ENCODE measurements at places on chromosomes 4 and X. TPM values are rescaled to one million over a fixed set of nuclear protein-coding genes. Genes with fewer than 3 reads are reported as not detected.

The PUDP gene
- 13.2 TPM for total RNA-seq

The SPRY1 gene
- 58.1 TPM for total RNA-seq

The GAB1 gene
- total RNA-seq = 1.5 TPM

The PNMA5 gene
- total RNA-seq = 0.16 TPM

The CT45A1 gene
- total RNA-seq = not detected

The GASK1B gene
- not detected for total RNA-seq

The CT45A3 gene
- not detected for total RNA-seq

The XK gene
- total RNA-seq = not detected

The EFHC2 gene
- 0.79 TPM for total RNA-seq

The MAOA gene
- 6.3 TPM for total RNA-seq

The MAGEA4 gene
- total RNA-seq = not detected

The ZNF141 gene
- total RNA-seq = 31.6 TPM

DNA sequence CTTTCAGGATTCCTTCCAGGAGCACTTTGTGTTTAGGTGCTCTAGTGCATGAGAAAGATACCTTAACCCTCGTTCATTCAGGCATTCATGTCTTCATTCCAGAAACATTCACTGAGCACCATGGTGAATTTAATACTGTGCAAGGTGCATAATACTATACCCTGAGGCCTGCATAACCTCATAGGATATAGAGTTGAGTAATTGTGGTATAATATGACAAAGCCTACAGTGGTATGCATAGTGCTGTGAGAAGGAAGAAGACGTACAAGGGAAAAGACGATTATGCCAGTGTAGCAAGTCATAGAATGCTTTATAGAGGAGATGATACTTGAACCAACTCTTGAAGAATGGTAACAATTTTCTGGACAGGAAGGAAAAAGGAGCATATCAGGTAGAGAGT lies 34.3 kb downstream of the MTM1 start:
- H3K4me3 ChIP-seq = no peak overlapping the region
- H3K4me1 ChIP-seq = no peaks in the 10 kb centered on the region
- peak overlapping the region; percentile 62 for H3K27ac ChIP-seq

DNA sequence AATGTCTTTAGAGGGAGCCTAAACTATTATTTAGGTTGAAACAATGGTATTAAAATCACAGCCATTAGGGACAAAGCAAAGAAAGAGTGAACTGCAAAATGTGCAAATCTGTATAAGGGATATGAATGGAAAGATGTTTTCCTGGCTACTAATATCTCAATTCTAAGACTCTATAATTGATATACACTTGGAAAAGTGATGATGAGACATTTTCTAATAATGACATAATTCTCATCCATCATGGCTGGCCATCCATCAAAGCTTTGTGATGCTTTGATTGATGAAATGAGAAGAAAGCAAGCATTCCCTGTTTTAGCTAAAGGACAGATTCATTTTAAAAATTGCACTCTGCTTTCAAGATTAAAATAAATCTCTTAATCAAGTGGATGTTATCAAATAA lies 965.5 kb upstream of the IGFBP7 start:
- H3K4me3 ChIP-seq = no peak overlapping the region
- DNase-seq = no peak
- H3K27ac ChIP-seq = no peak overlapping the region
- no peaks in the 10 kb centered on the region for H3K27me3 ChIP-seq
- H3K4me1 ChIP-seq = no peaks in the 10 kb centered on the region
- no peaks in the 10 kb centered on the region for H3K36me3 ChIP-seq

GRCh38 chr4:70518716-70519115 lies 347 bp downstream of the AMTN start:
- H3K4me3 ChIP-seq = no peak overlapping the region
- H3K4me1 ChIP-seq = no peaks in the 10 kb centered on the region
- H3K27ac ChIP-seq = no peak overlapping the region
- DNase-seq = no peak
- H3K27me3 ChIP-seq = no peaks in the 10 kb centered on the region

- H3K36me3 ChIP-seq = no peaks in the 10 kb centered on the region
- no peaks in the 10 kb centered on the region for H3K27me3 ChIP-seq
- no peaks in the 10 kb centered on the region for H3K4me1 ChIP-seq
- DNase-seq = no peak
- H3K27ac ChIP-seq = no peak overlapping the region
Observed at GRCh38 chrX:420496-421223, 34.0 kb upstream of the PPP2R3B start.

GRCh38 chr4:28565396-28565795 lies 1704.8 kb downstream of the STIM2 start:
- no peak for DNase-seq
- no peaks in the 10 kb centered on the region for H3K4me1 ChIP-seq
- H3K4me3 ChIP-seq = no peak overlapping the region
- H3K36me3 ChIP-seq = peaks cover 2% of the 10 kb centered on the region
- H3K27ac ChIP-seq = no peak overlapping the region

DNA sequence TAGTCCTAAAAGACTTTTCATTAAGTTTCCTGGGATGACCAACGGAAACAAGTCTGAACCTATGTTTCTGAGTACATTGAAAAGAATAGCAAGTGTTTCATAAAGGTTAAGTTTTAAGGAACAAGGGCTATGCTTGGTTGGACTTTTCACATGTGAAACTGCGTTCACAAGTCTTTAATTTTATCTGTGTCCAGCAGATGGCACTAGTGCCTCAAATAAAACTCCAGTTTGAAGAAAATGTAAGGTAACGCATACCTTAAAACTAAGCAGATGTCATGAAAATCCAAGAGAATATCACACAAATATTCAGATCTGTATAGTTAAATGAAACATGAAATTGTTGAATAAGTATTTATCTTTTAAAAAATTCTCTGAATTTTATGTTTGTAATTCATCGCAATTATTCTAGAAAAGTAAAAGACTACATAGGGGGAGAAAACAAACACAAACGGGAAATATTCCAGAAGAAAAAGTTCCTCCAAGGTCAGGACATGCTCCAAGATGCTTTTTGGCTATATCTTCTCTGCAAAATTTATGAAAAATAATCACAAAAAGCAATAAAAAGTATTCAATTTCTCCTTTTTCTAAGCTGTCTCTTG lies 89.6 kb upstream of the MAD2L1 start:
- no peaks in the 10 kb centered on the region for H3K4me1 ChIP-seq
- no peaks in the 10 kb centered on the region for H3K36me3 ChIP-seq
- DNase-seq = peak; percentile 51
- no peak overlapping the region for H3K27ac ChIP-seq
- H3K4me3 ChIP-seq = no peak overlapping the region

- H3K27me3 ChIP-seq = peaks cover 37% of the 10 kb centered on the region
- no peaks in the 10 kb centered on the region for H3K4me1 ChIP-seq
- H3K27ac ChIP-seq = no peak overlapping the region
- DNase-seq = no peak
Observed at GRCh38 chrX:20274121-20274520, 7.4 kb upstream of the RPS6KA3 start.

DNA sequence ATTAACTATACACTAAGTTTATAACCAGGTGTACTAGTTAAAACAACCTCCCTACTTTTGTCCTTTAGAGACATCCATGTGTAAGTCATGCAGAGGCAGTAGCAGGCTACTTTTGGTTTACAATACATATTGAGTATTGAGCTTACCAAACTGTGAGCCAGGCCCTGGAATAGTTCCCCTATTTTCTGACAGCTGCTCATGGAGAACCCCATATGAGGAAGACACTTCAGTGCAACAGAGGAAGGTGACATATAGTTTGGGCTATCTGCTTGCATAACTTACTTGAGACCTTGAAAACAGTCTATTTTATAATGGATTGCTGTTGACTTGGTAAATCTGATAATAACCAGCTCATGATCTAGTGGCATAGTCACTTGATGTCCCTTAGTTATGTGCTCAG lies 190.5 kb downstream of the SH3BGRL start:
- H3K27me3 ChIP-seq = peaks cover 32% of the 10 kb centered on the region
- no peaks in the 10 kb centered on the region for H3K36me3 ChIP-seq
- no peak for DNase-seq
- no peak overlapping the region for H3K27ac ChIP-seq
- no peak overlapping the region for H3K4me3 ChIP-seq
- H3K4me1 ChIP-seq = no peaks in the 10 kb centered on the region

DNA sequence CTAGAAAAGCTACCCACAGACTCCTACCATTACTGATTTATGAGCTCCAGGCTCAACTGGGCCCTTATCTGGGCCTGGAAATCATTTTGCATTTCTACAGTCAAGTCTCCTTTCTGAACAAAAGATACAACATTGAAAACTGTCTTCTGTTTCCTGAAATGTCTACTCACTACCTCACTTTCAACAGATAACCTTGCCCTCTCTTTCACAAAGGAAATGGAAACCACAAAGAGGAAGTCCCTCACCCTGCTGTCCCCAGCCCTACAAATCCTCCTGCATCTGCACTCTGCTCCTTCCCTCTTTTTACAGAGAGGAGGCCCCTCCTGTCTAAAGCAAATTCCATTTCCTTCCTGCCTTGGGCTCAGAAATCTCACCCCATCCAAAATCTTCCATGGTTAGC lies 24.8 kb upstream of the CYBB start:
- DNase-seq = no peak
- no peaks in the 10 kb centered on the region for H3K4me1 ChIP-seq
- no peaks in the 10 kb centered on the region for H3K36me3 ChIP-seq
- peaks cover 5% of the 10 kb centered on the region for H3K27me3 ChIP-seq
- no peak overlapping the region for H3K4me3 ChIP-seq

DNA sequence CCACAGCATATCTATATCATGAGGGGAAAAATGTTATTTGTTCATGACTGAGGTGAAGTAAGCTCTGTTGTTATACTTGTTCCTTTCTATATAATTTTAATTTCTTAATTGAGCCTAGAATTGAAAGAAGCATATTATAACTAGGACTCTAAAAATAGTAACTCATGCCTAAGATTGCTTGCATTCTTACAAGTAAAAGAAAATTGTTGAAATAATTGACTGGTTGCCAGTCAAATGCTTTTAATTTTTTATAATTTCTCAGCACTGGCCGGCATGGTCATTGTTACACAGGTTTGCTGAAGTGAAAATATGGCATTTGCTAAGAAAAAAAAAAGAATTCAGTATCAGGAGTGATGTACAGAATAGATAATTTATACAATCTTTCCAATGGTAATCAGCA lies 104.8 kb downstream of the GASK1B start:
- no peaks in the 10 kb centered on the region for H3K36me3 ChIP-seq
- H3K27me3 ChIP-seq = no peaks in the 10 kb centered on the region
- H3K4me3 ChIP-seq = no peak overlapping the region
- no peak overlapping the region for H3K27ac ChIP-seq
- H3K4me1 ChIP-seq = no peaks in the 10 kb centered on the region

DNA sequence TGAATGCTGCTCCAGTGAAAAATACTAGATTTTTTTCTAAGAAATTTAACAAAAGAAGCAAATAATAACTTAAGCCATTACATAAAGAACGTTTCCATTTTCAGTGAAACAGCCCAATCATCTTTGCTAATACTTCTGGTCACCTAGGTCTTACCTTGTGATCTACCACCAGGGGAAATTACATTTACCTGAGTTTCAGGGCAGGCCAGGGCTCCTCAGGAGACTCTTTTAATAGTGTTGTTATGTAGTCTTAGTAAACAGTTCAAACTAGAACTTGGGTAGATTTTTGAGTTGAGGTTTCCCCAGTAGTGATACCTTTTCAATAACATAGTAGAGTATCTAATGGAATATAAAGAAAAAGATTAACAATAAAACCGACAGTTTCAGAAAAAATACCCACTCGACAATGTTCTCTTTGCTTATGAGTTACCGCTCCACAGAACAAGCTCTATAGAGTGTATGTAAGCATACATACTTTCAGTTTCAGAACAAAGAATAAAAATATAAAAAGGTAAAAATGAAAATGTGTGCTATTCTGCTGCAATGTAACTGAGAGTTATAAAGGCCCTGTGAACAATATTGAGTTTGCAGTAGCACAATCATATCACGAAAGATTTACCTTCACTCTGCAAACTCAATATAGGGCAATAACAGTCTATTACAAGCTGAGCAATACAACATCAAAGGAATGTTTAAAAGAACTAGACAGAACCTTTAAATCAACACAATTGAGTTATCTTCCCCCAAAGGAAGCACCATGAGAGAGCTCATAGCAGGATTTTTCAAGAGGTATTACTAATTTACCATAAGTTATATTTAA lies 165.8 kb downstream of the ATOH1 start:
- no peaks in the 10 kb centered on the region for H3K4me1 ChIP-seq
- no peak overlapping the region for H3K4me3 ChIP-seq
- no peaks in the 10 kb centered on the region for H3K27me3 ChIP-seq
- H3K36me3 ChIP-seq = no peaks in the 10 kb centered on the region
- DNase-seq = no peak

DNA sequence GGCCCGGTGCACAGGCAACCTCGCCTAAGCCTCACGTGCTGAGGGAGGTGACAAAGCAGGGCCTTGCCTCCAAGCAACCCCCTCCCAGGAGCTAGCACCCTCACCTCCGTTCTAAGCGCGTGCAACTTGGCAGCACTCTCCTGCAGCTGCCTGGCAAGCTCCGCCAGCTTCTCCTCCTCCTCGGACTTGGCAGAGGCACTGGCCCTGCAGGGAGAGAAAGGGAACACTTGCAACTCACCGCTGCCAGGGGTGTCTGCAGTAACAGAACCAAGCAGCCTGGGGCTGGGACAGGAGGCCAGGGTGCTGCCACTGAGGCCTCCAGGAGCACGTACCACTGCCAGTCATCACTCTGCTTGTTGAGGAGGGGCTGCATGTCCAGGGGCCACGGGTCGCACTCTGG lies 10.3 kb upstream of the TREX2 start:
- DNase-seq = no peak
- no peak overlapping the region for H3K27ac ChIP-seq
- no peak overlapping the region for H3K4me3 ChIP-seq

DNA sequence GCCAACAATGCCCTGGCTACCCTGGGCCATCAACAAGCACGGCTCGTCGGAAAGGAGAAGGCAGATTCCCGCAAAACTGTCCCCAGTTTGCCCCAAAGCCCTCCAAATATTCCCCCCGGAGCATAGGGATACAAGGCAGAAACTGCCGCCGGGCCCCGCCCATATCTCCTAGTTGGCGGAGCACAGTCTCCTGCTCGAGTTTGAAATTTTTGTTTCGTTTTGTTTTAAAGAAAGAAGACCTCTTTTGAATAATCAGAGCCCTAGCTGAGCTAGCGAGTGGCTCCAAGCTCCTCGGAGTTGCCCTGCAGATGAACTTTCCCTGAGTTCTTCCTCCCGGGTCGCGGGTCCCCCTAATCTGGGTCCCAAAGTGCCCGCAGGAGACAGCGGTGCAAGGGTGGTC lies 138.1 kb upstream of the ZIC3 start:
- H3K36me3 ChIP-seq = no peaks in the 10 kb centered on the region
- peak; percentile 1 for DNase-seq
- peak overlapping the region; percentile 83 for H3K4me3 ChIP-seq
- peaks cover 16% of the 10 kb centered on the region for H3K4me1 ChIP-seq
- no peak overlapping the region for H3K27ac ChIP-seq

GRCh38 chr4:89773805-89774204 lies 63.2 kb downstream of the SNCA start:
- no peaks in the 10 kb centered on the region for H3K36me3 ChIP-seq
- no peak for DNase-seq
- no peak overlapping the region for H3K27ac ChIP-seq
- H3K4me1 ChIP-seq = no peaks in the 10 kb centered on the region

GRCh38 chr4:24192018-24192641 lies 302.3 kb upstream of the PPARGC1A start:
- DNase-seq = no peak
- no peaks in the 10 kb centered on the region for H3K27me3 ChIP-seq
- H3K4me3 ChIP-seq = no peak overlapping the region
- no peak overlapping the region for H3K27ac ChIP-seq
- H3K36me3 ChIP-seq = no peaks in the 10 kb centered on the region

All from activated T-cell treated with anti-CD3 and anti-CD28 coated beads, Interleukin-2, amount 50 U/mL, for 72 hours (primary cell).